Activated CD8-positive, alpha-beta T cell treated with anti-CD3 and anti-CD28 coated beads for 36 hours (primary cell): ENCODE measurements at places on chromosomes 6 and 20. TPM values are rescaled to one million over a fixed set of nuclear protein-coding genes. Genes with fewer than 3 reads are reported as not detected.

- peak overlapping the region; percentile 46 for H3K4me3 ChIP-seq
- peaks cover 14% of the 10 kb centered on the region for H3K4me1 ChIP-seq
- no peaks in the 10 kb centered on the region for H3K27me3 ChIP-seq
- peak; percentile 55 for DNase-seq
- no peaks in the 10 kb centered on the region for H3K36me3 ChIP-seq
Observed at GRCh38 chr6:6942831-6943230, 164.9 kb upstream of the RREB1 start.

GRCh38 chr6:12265791-12266190 is 24.4 kb upstream of the EDN1 start:
- H3K36me3 ChIP-seq: peaks cover 2% of the 10 kb centered on the region
- no peak for DNase-seq
- H3K27ac ChIP-seq: no peak overlapping the region
- H3K4me3 ChIP-seq: no peak overlapping the region
- peaks cover 11% of the 10 kb centered on the region for H3K4me1 ChIP-seq

The MLN gene
- not detected for total RNA-seq

The LRRN4 gene
- not detected for total RNA-seq

The ARMH2 gene
- total RNA-seq: not detected

The IL17F gene
- 0.86 TPM for total RNA-seq

- no peak overlapping the region for H3K27ac ChIP-seq
- H3K4me3 ChIP-seq: no peak overlapping the region
- peaks cover 36% of the 10 kb centered on the region for H3K4me1 ChIP-seq
- peak; percentile 95 for DNase-seq
Observed at GRCh38 chr6:6918216-6918983, 189.4 kb upstream of the RREB1 start.

GRCh38 chr6:4281341-4282293 is 146.2 kb upstream of the ECI2 start:
- H3K27ac ChIP-seq: no peak overlapping the region
- peak overlapping the region; percentile 18 for H3K4me3 ChIP-seq
- peaks cover 5% of the 10 kb centered on the region for H3K4me1 ChIP-seq
- peaks cover 27% of the 10 kb centered on the region for H3K27me3 ChIP-seq
- DNase-seq: peak; percentile 54

The RIMS1 gene
- not detected for total RNA-seq

GRCh38 chr6:64230530-64230929 is 594.9 kb downstream of the PHF3 start:
- H3K36me3 ChIP-seq: no peaks in the 10 kb centered on the region
- DNase-seq: no peak
- no peak overlapping the region for H3K27ac ChIP-seq
- no peak overlapping the region for H3K4me3 ChIP-seq
- no peaks in the 10 kb centered on the region for H3K4me1 ChIP-seq
- H3K27me3 ChIP-seq: no peaks in the 10 kb centered on the region

The LGSN gene
- total RNA-seq: not detected

DNA sequence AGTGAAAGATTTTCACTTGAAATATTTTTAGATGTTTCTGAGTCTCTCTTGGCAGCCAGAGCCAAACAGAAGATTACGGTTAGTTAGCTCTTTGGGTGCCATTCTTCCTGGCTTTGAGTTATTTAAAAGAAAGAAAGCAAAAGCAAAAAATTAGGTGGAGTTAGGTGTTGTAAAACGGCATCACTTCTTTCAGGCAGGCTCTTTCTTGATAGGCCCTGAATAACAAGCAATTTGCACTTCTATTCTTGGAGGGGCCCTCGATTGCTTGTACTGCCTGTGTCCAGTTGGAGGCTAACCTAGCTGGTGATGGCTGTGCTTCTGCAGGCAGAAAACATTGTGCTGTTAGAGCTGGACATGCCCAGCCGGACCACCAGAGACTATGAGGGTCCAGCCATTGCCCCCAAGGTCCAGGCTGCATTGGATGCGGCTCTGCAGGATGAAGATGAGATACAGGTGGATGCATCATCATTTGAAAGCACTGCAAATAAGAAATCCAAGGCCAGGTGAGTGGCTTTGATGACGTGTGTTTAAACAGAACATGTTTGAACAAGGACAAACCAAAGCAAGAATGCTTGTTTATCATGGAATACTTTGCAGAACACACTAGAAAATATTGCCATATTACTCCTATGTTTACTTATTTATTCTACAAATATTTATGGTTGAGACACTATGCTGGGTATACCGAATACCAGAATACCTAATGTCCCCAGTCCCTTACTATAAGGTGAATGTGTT is 28.1 kb upstream of the ASXL1 start:
- H3K27ac ChIP-seq: no peak overlapping the region
- H3K4me1 ChIP-seq: peaks cover 38% of the 10 kb centered on the region
- H3K27me3 ChIP-seq: no peaks in the 10 kb centered on the region
- no peak for DNase-seq
- H3K4me3 ChIP-seq: no peak overlapping the region

GRCh38 chr6:64428186-64428585 is 792.6 kb downstream of the PHF3 start:
- no peaks in the 10 kb centered on the region for H3K4me1 ChIP-seq
- DNase-seq: no peak
- H3K27me3 ChIP-seq: no peaks in the 10 kb centered on the region
